ENCODE measurements at places on chromosomes 13 and 19. TPM values are rescaled to one million over a fixed set of nuclear protein-coding genes. Genes with fewer than 3 reads are reported as not detected.

Gene DENND1C
- not detected for total RNA-seq

Gene BCL2L12
- 11.8 TPM for total RNA-seq

Gene FGF14
- total RNA-seq: not detected

Gene ZNF567
- 5.4 TPM for total RNA-seq

Data from myocyte (in vitro differentiated cells).